Esophagus muscularis mucosa (tissue), 4 donors: ENCODE measurements at places on chromosomes 4 and X. TPM values are rescaled to one million over a fixed set of nuclear protein-coding genes. Genes with fewer than 3 reads are reported as not detected.

The SERPINA7 gene
- total RNA-seq = not detected

DNA sequence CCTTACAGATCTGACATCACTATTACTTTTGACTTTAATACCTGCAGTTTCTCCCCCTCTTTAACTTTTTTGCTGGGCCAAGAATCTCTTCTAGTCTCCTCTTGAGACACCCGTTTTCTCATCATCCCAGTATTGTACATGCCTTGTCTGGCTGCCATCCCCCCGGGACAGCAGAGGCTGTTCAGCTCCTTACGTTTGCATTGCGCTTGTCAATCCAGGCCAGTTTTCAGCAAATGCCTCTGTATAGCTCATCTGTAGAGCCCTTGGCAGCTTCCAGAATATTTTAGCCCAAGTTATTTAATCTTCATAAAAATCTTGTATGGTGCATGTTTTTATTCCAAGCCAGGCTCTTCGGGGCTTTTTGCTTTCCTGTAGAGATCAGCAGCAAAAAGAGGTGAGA, 22.3 kb upstream of the HOPX start:
- no peak for DNase-seq
- H3K27me3 ChIP-seq = no peaks in the 10 kb centered on the region
- H3K4me1 ChIP-seq = peaks cover 3% of the 10 kb centered on the region
- H3K4me3 ChIP-seq = no peak overlapping the region
- H3K36me3 ChIP-seq = no peaks in the 10 kb centered on the region
- H3K27ac ChIP-seq = no peak overlapping the region

GRCh38 chr4:157075811-157076577, at the start of gene GLRB:
Gene GLRB, plus strand, starts transcription at chr4:157076150. Its CDS starts 1,875 bp downstream, at chr4:157078025.
- no peak for DNase-seq
- no peaks in the 10 kb centered on the region for H3K27me3 ChIP-seq
- peak within 1 kb of the TSS; percentile 71 for H3K4me3 ChIP-seq
- H3K27ac ChIP-seq = no peak within 1 kb of the TSS
- H3K36me3 ChIP-seq = no peaks in the 10 kb centered on the region

DNA sequence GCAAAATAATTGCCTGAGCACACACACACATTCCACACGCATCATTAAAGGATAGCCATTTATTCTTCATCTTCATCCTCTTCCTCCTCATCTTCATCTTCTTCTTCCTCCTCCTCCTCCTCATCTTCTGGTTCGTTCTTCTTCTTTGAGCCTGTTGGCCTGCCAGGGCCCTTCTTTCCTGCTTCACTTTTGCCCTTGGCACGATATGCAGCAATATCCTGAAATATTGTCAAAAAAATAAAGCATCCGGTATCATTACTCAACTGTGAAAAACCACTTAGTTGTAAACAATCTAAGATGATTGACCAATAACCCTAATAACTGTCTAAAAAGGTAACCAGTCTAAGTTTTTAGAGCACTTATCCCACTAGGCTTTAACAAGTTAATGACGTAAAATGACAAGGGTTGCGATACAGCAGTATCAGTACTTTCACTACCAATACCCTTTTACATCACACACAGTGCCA, 2.1 kb downstream of the HMGB2 start:
- H3K4me3 ChIP-seq = peak overlapping the region; percentile 86
- peaks cover 36% of the 10 kb centered on the region for H3K4me1 ChIP-seq
- peaks cover 14% of the 10 kb centered on the region for H3K36me3 ChIP-seq

DNA sequence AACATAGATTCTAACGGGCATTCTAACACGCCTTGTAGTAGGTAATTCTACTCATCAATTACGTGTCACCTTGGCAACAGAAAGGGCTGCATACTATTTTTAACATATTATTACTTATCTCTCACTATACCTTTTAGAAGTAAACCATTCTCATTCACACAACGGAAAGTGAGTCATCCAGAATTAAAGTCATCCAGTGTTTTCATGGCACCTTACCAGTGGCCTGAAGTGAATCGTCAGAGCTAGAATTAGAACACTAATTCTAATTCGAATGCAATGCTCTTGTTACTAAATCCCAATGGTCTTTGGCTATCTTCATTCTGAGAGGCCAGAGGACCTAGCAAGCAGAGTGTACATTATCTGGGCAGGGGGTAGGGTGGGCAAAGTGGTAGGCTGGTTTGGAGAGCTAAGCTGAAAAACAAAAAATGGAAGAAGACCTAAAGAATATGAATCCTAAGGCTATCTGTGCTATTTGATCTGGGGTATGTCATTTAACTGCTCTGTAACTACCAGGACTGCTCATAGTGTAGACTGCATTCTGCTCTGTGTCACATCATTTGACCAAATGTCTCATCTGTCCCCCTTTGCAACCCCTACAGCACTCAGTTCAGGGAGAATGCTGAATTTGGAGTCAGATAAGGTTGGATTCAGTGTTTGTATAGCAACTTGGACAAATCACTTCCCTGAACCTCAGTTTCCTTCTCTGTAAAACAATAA, 96.5 kb downstream of the HDAC8 start:
- H3K27ac ChIP-seq = no peak overlapping the region
- no peaks in the 10 kb centered on the region for H3K36me3 ChIP-seq
- DNase-seq = no peak
- no peaks in the 10 kb centered on the region for H3K4me1 ChIP-seq
- H3K4me3 ChIP-seq = no peak overlapping the region

DNA sequence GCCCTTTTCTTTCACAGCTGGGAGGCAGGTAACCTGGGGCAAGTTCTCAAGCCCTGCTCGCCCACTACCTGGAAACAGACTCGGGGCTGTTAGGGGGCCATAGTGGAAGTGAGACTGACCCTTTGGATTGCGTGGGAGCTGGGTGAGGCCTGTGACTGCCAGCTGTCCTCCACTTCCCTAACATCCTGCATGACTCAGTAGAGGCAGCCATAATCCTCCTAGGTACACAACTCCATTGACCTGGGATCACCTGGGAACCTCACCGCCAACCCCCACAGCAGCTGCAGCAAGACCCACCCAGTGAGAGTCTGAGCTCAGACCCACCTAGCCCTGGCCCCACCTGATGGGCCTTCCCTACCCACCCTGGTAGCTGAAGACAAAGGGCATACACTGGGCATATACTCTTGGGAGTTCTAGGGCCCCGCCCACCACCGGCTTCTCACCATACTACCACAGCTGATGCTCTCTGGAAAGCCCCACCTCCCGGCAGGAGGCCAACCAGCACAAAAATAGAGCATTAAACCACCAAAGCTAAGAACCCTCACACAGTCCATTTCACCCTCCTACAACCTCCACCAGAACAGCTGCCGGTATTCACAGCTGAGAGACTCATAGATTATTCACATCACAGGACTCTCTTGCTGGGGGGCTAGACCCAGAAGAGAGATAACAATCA, 61.1 kb upstream of the DCTD start:
- DNase-seq = no peak
- H3K27ac ChIP-seq = no peak overlapping the region
- H3K4me3 ChIP-seq = no peak overlapping the region
- peaks cover 13% of the 10 kb centered on the region for H3K4me1 ChIP-seq
- H3K27me3 ChIP-seq = no peaks in the 10 kb centered on the region

DNA sequence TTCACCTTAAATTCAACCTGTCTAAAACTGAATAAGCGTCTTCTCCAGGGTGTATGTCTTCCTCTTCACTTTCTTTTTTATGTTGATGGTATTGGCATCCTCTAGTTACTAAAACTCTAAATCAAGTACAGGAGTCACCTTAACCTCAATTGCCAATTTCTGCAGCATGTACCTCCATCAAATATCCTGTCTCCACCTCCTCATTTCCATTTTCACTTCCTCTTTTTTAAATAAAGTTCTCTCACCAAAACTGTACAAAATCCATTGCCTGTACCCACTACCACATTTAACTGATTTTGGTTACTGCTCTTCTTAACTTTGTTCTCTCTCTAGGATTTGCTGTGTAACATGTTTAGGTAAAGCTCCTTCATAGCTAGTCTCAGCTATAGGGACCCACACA, 9.2 kb upstream of the NPFFR2 start:
- no peaks in the 10 kb centered on the region for H3K27me3 ChIP-seq
- H3K4me3 ChIP-seq = no peak overlapping the region
- DNase-seq = no peak
- no peaks in the 10 kb centered on the region for H3K4me1 ChIP-seq

DNA sequence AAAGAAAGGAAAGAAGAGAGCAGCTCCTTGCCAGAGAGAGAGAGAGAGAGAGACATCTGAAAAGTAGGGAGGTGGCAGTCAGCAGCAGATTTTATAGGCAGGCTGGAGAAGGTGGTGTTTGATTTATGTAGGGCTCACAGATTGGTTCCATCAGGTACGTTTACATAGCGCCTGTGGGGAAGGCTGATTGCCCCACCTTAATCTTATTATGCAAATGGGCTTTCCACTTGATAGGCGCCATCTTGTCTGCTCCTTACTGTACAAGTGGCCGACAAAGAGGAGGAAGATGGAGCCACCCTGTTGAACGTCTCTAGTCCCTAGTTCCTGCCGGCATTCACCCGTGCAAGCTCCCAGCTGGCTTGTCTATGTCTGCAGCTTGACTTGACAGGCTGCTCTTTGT, 49.1 kb upstream of the DHRSX start:
- no peak overlapping the region for H3K4me3 ChIP-seq
- DNase-seq = no peak
- no peaks in the 10 kb centered on the region for H3K4me1 ChIP-seq

- no peak overlapping the region for H3K27ac ChIP-seq
- H3K27me3 ChIP-seq = no peaks in the 10 kb centered on the region
- no peaks in the 10 kb centered on the region for H3K4me1 ChIP-seq
- H3K36me3 ChIP-seq = no peaks in the 10 kb centered on the region
- H3K4me3 ChIP-seq = no peak overlapping the region
These were observed 550.5 kb downstream of the PDHA2 start for GRCh38 chr4:96390404-96390803.

GRCh38 chr4:188781655-188782054, 642.4 kb downstream of the TRIML1 start:
- no peak overlapping the region for H3K4me3 ChIP-seq
- H3K4me1 ChIP-seq = no peaks in the 10 kb centered on the region
- no peaks in the 10 kb centered on the region for H3K36me3 ChIP-seq

DNA sequence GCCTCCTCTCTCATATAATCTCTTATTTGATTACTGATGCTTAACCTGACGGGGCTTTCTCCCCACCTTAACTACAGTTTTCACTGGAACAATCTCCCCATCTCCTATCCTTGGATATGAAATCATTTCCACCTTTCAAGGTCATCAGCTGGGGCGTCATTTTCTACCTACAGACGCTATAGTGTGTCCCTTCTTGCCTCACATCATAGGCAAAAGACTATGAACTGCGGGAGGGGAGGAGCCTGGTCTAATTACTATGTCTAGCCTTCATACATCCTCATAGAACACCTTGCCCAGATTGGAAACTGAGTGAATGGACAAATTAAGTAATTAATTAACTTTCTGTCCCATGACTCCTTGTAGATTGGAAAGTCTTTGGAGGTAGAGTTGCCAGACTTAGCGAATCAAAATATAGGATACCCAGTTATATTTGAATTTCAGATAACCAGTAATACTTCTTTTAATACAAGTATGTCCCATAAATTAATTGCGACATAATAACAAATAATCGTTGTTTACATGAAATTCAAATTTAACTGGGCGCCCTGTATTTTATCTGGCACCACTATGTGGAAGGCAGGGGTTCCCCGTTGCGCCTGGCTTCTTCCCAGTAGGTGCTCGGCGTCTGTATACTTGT, 752 bp upstream of the ATP6AP2 start:
- H3K27ac ChIP-seq = peak overlapping the region; percentile 92
- DNase-seq = no peak
- no peaks in the 10 kb centered on the region for H3K36me3 ChIP-seq
- no peaks in the 10 kb centered on the region for H3K27me3 ChIP-seq
- peak overlapping the region; percentile 77 for H3K4me3 ChIP-seq
- peaks cover 25% of the 10 kb centered on the region for H3K4me1 ChIP-seq

DNA sequence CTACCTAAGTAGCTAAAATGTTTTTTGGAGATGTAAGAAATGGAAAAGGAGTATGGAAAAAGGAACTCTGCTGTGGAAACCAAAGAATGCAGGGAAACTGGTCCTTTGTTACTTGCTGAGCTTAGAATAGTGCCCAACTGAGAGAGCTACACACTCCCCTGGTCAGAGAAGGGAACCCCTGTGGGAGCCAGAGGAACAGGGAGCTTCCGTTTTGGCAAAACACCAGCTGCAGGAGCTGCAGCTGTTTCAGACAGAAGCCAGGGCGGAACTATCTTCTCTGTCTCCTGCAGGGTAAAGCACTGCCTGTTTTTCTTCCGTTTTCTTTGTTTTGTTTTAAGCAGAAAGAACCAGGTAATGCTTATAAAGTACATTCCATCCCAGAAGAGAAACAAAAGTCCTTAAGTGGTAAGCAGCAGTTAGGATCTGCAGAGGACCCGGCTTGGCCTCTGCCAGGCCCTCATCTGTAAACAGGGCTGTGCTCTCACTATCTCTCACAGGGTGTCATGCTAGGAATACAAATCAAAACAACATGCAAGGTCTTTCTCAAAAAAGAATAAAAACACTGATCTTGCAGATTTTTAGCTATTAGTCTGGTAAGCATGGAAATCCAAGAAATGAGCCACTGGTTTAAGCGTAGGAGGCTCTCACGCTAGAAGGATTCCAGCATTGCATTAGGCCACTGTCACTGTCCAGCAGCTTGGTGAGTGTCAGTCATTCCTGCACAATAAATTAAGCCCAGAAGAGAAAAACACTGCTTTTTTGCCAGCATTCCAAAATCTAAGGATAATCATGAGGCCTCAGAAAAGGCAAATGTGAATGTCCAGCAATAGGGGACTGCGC, 76.1 kb downstream of the CHST7 start:
- peaks cover 4% of the 10 kb centered on the region for H3K4me1 ChIP-seq
- H3K4me3 ChIP-seq = no peak overlapping the region
- H3K27ac ChIP-seq = no peak overlapping the region
- no peaks in the 10 kb centered on the region for H3K27me3 ChIP-seq

- peaks cover 7% of the 10 kb centered on the region for H3K27me3 ChIP-seq
- no peaks in the 10 kb centered on the region for H3K4me1 ChIP-seq
- no peak overlapping the region for H3K4me3 ChIP-seq
- no peaks in the 10 kb centered on the region for H3K36me3 ChIP-seq
These were observed 92.5 kb downstream of the FBXO8 start for GRCh38 chr4:174190832-174191500.

DNA sequence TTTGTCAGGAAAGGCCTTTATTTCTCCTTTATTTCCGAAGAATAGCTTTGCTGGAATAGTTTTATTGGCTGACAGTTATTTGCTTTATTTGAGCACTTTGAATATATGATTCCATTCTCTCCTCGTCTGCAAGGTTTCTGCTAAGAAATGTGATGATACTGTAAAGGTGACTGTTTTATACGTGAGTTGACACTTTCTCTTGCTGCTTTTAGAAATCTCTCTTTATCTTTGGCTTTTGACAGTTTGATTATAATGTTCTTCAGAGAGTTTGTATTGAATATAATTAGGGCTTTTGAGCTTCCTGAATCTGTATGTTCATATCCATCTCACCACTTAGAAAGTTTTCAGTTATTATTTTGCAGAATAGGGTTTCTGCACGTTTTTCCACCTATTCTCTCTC, 1003.7 kb upstream of the SLIT2 start:
- DNase-seq = no peak
- no peak overlapping the region for H3K27ac ChIP-seq
- no peaks in the 10 kb centered on the region for H3K36me3 ChIP-seq
- no peaks in the 10 kb centered on the region for H3K27me3 ChIP-seq
